ENCODE measurements at places on chromosomes 3 and 15.

DNA sequence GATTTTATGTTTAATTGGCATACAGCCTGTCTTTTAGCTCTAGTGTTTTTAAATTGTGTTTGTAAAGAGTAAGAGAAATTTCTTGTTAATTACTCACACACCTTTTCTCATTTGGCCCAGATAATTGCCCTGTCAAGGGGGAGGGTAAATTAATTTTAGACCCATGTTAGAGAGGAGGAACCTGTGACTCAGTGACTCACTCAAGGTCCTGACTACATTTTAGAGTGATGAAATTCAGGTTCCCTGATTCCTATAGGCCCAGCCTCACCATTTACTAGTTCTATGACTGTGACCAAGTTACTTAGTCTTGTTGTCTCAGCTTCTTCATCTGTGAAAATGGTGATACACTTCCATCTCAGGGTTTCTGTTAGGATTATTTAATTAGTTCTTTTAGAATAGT is 125.2 kb upstream of the DPH6 start:
- no peak for DNase-seq

- DNase-seq: no peak
Observed at GRCh38 chr15:92527197-92527596, 128.4 kb downstream of the FAM174B start.

DNA sequence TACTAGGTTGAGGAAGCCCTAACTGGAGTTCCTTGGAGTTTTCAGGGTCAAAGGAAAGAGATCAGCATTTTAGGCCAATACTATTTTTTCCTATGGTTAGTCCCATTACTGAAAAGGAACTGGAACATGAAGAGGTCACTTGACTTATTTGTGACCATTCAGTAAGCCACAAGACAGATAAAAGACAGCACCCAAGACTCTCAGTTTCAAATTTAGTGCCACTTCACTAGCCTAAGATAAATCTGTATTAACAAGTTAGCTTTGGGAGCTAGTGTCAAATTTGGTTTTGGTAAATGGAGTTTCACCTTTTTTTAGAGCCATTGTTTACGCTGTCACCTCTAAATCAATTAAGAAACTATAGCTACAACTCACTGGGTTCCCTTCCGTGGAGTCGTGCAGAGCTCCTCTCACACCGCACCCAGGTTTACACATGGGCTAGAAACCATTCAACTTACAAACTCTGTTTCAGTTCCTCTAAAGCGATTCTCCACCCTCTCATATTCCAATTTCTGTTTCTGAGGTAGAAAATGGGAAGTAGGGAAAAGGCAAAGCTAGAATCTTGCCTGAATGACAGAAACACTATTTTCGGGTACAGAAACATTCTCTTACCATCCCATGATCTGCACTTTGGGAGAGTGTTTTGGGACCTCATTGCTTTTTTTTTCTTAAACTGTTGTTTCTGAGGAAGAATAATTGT is 14.4 kb downstream of the CCDC32 start:
- no peak for DNase-seq

GRCh38 chr3:101861212-101861788 is 12.0 kb downstream of the NFKBIZ start:
- DNase-seq: no peak

GRCh38 chr15:66882251-66883020 is 180.4 kb downstream of the SMAD6 start:
- peak; percentile 84 for DNase-seq

GRCh38 chr3:45442679-45443253 is 54.4 kb downstream of the LARS2 start:
- DNase-seq: no peak

GRCh38 chr15:98700519-98700918 is 52.2 kb downstream of the IGF1R start:
- DNase-seq: no peak
